ENCODE measurements at places on chromosomes 6 and 20. TPM values are rescaled to one million over a fixed set of nuclear protein-coding genes. Genes with fewer than 3 reads are reported as not detected.

The MACROD2 gene
- 0.90 TPM for total RNA-seq

The IL20RA gene
- total RNA-seq, result 0.02 TPM

The EEF1A2 gene
- total RNA-seq, result 177 TPM

The ADGRF5 gene
- total RNA-seq, result not detected

The OOEP gene
- total RNA-seq, result not detected
